ENCODE measurements at places on chromosomes 11 and 22.

DNA sequence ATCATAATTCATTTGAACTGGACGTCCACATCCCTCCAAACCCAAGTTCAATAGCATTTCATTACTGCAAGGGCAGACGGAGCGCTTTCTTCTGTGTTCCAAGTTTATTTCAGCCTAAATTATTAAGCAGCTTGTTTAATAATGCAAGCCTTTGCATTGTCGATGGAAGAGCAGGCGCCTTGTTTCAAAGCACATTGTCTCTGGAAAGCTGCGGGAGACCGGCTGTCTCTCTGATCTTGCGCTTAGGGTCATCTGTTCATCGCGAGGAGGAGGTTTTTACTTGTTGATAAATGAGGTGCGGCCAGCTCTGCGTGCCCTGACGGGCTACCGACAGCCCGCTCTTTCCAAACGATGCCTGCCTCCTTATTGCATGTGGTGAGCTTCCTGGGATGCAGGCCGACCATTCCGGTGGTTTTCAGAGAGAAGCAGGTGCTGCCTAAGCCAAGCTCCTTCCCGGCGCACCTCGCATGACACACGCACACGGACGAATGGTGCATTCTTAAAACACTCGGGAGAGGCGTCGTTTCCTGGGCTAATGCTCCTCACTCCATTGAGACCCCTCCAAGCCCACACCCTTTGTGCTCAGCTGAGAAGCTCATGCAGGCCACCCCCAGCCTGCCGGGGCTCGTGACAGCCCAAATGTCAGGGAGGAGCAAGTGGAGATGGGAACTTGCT lies 456.9 kb downstream of the BRD1 start:
- no peak for DNase-seq

DNA sequence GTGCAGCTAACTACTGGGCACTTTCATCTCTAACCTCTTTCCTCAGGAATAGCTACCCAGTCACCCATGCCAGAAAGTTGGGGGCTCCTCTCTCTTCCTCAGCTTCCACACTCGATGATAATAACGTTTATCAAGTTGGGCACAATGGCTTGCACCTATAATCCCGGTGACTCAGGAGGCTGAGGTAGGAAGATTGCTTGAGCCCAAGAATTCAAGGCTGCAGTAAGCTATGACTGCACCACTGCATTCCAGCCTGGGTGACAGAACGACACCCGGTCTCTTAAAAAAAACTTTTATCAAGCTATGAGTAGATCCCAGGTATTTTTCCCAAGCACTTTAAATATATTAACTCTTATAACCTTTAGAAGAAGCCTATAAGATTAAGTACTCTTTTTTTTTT lies 2.0 kb downstream of the SF3A1 start:
- no peak for DNase-seq

DNA sequence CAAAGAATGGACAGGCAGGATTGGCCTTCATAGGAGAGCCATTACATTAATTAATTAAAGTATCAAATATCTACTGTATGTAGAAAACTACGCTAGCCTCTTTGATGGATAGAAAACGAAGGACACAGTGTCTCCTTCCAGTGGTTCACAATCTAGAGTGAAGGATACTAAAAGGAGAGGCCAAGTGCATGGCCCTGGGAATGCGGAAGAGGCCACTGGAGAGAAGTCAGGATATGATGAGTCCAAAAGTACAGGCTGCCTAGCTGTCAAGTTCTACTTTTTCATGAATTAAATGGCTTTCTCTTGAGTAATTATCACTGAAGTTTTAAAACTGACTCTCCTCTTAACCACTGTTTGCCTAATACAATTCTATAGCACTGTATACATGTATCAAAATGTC lies 41.9 kb downstream of the ATG16L2 start:
- DNase-seq, result no peak

DNA sequence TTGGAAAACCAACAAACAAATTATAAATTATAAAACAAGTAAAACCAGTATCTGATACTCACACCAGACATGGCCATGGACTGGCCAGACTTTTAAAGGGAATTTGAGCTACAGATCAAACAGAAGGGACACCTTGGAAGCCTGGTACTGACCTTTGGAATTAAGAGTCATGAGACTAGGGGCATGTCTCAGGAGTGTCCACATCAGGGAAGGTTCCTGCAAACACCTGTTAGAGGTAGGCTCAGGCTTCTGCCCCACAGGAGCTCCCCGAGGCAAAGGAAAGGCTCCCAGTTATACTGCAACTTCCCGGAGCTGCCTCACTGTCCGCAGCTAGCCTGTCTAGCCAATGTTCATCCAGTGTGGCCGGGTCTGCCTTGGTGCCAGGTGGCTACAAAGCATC lies 290.1 kb downstream of the BUD13 start:
- no peak for DNase-seq

All from fibroblast of skin of left quadriceps (primary cell).